Hematopoietic multipotent progenitor cell treated with erythropoietin and hydrocortisone succinate and interleukin-3 and kit ligand, for 6 days (in vitro differentiated cells): ENCODE measurements at places on chromosomes 6 and 20.
A peak's percentile ranks its signal among the peaks of the same experiment; 100 is the strongest.

- no peak for DNase-seq
Observed at GRCh38 chr6:112007254-112007653, 46.6 kb upstream of the CCN6 start.

GRCh38 chr6:54515013-54515412 is 206.8 kb downstream of the TINAG start:
- no peak for DNase-seq

- no peak for DNase-seq
Observed at GRCh38 chr6:25697537-25698340, 45.7 kb downstream of the SCGN start.

GRCh38 chr20:61957961-61958715 is 107.5 kb downstream of the TAF4 start:
- DNase-seq, result no peak

GRCh38 chr6:33787346-33787953 is 1.5 kb downstream of the LEMD2 start:
- DNase-seq, result peak; percentile 18

GRCh38 chr20:4601630-4602296 is 119.9 kb upstream of the PRND start:
- no peak for DNase-seq

DNA sequence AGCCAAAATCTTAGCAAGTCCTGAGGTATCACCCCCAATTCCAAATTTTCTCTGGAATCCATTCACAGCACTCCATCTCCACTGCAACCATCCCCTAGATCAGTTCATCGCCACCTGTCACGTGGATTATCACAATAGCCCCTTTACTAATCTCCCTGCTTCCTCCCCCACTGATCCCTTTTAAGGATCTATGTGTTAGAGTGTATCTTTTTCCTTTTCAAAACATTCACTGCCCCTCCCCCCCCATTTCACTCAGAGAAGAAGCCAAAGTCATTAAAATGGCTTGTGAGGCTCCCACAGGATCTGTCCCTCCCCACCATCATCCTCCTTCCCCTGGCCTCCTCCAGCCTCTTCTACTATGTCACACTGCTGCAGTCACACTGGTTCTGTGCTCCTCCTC is 18.4 kb upstream of the SPAG4 start:
- no peak for DNase-seq

DNA sequence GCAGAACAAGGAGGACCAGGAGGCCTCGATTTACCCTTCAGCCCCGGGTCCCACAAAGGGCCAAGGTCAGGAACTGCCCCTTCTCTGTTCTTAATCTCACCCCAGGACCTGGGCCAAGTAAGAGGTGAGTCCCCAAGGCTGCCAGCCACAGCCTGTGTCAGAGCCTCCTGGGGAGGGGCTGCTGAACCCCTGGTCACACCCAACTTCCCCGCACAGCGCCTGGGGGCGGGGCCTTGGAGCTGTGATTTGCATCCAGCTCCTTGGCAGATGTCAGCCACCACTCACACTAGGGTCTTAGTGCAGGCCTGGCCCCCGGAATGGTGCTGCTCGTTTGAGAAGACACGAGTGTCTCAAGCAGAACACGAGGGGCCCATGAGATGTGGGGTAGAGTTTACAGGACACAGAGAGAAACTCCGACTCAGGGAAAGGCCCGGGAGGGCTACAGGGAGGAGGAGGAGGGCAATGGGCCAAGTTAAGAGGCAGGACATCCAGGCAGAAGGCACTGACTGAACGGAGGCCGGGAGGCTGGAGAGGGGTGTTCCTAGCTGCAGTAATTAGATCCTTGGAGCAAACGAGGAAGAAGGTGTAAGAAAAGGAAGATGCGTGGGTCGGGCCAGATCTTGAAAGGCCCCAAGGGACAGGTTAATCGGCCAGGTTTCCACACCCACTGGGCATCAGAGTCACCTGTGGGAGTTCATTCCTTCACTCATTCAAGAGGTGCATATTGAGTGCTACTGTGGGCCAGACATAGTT is 26.9 kb downstream of the ZBP1 start:
- DNase-seq, result no peak

- no peak for DNase-seq
Observed at GRCh38 chr20:38877483-38877882, 48.7 kb upstream of the FAM83D start.

DNA sequence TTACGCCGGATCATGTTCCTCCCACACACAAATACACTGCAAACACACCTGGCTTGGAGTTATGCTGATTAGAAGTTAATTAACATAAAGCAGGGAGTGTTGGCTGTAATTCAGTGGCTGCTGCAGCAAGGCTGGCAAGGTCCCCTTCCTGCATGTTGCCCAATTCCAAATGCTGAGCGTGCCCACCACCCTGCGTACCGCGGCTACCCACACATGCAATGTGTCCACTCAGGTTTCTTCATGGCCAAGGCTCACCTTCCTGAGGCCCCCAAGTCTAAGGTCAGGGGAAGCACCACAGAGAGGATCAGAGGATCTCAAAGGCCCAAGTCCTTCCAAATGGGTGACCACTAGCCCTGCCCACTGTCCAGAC is 11.6 kb upstream of the PRND start:
- no peak for DNase-seq

DNA sequence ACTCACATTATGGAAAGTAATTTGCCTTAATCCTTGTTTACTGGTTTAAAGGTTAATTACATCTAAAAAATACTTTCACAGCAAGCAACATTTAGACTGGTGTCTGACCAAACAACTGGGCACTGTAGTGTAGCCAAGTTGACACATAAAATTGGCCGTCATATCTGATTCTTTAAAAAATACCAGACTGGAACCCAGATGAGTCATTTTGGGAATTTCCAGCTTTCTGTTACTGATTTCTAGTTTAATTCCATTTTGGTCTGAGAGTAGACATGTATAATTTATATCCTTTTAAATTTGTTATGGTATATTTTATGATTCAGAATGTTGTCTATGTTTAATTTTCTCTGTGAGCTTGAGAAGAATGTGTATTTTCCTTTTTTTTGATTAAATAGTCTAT is 44.1 kb downstream of the SCP2D1 start:
- DNase-seq, result no peak

DNA sequence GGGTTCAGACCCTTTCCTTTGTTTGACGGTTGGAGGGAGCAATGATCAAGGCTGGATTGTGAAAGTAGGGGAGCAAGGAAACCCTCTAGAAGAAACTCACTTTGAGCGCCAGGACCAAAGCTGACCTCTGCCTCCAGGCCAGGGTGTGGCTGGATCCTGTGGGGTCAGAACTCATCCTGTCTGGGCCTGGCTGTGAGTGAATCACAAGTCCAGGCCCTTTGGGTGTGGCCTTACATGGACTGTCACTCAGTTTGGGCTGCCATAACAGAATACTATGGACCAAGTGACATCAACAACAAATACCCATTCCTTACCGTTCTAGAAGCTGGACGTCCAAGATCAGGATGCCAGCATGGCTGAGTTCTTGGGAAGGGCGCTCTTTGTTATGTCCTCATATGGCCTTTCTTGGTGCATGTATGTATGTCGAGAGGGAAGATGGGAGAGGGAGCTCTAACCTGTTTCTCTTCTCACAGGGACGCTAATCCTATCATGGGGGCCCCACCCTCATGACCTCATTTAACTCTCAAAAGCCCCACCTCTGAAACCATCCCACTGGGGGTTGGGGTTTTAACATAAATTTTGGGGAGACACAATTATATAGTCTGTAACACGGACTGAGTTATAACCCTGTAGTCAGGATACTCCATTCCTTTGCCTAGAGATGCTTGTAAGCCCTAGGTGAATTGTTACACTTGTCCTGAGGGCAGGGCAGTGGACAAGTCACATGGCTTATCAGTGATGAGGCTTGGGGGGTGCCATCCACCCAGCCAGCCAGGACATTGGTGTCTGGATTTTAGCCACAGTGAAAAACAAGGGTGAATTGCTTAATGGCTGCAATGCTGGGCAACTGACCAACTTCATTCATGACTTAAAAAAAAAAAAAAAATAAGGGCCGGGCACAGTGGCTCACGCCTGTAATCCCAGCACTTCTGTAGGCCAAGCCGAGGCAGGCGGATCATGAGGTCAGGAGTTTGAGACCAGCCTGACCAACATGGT is 80.0 kb downstream of the TRMT11 start:
- DNase-seq, result no peak

- no peak for DNase-seq
Observed at GRCh38 chr6:155201461-155202226, 62.2 kb upstream of the CLDN20 start.

GRCh38 chr6:14306151-14306906 is 188.8 kb downstream of the CD83 start:
- DNase-seq, result no peak

- no peak for DNase-seq
Observed at GRCh38 chr20:14332866-14333265, 4.5 kb downstream of the FLRT3 start.

DNA sequence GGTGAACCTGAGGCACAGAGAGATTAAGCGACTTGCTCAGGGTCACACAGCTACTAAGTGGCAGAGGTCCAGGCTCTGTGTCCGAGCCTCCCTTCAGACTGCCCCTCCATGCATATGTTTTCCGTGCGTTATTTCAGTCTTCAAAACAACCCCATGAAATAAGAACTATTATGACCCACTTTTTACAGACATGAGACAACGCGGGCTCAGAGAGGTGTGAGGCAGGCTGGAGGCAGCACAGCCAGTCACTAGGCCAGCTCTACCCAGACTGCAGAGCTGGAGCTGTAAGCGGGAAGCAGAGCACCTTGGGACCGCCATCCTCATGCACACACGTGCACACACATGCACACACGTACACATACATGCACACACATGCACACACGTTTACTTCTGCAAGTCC is 62.3 kb downstream of the PSMG4 start:
- DNase-seq, result no peak

GRCh38 chr6:51200676-51201075 is 382.0 kb downstream of the TFAP2B start:
- DNase-seq, result no peak

DNA sequence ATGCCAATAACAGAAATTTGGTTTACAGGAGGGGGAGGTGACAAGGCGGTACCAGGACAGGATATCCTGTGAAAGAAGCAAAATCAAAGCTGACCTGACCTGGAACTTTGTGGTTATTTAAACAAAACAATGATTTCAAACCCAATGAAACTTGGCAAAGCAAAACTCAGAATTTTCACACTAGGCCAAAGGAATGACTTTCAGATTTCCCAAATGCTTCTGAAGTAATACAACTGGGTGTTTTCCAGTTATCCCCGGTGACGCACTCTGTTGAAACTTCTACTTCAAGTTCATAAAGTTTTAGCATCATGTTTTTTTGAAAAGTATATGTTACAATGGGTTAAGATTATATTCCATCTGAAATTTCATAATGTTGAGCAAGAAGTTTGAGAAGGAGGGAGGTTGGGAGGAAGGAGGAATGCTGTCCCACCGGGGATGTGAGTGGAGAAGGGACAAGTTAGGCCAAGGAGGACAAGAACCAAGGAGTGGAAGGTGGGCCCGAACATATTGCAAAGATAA is 78.1 kb upstream of the TRAF3IP2 start:
- DNase-seq, result no peak

DNA sequence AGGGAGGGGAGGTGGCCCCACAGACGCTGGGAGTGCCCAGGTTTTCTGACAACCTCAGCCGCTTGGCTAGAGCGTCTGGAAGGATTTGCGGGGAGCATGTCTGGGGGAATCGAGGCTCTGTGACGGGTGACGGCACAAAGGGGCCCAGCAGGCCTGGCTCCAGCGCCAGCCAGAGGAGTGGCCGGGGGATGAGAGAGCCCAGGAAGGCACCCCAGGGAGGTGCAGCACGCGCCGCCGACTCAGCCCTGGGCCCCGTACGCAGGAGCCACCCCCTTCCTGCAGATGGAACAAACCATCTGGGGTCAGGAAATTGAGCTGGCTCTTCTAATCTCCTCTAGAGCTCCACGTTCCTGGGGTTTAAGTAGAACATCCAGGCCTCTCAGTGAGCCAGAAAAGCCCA is 5.9 kb upstream of the SLCO4A1 start:
- peak; percentile 48 for DNase-seq

GRCh38 chr6:12419631-12420272 is 129.6 kb downstream of the EDN1 start:
- no peak for DNase-seq

GRCh38 chr6:19632786-19633185 is 204.4 kb upstream of the ID4 start:
- no peak for DNase-seq

GRCh38 chr6:28530777-28531176 is 5.1 kb downstream of the GPX5 start:
- no peak for DNase-seq

GRCh38 chr6:17240803-17241500 is 40.2 kb upstream of the RBM24 start:
- DNase-seq, result no peak

- DNase-seq, result no peak
Observed at GRCh38 chr6:37435373-37435772, 2.4 kb downstream of the CMTR1 start.

GRCh38 chr6:30121446-30122366 is 8.8 kb upstream of the TRIM31 start:
- no peak for DNase-seq

DNA sequence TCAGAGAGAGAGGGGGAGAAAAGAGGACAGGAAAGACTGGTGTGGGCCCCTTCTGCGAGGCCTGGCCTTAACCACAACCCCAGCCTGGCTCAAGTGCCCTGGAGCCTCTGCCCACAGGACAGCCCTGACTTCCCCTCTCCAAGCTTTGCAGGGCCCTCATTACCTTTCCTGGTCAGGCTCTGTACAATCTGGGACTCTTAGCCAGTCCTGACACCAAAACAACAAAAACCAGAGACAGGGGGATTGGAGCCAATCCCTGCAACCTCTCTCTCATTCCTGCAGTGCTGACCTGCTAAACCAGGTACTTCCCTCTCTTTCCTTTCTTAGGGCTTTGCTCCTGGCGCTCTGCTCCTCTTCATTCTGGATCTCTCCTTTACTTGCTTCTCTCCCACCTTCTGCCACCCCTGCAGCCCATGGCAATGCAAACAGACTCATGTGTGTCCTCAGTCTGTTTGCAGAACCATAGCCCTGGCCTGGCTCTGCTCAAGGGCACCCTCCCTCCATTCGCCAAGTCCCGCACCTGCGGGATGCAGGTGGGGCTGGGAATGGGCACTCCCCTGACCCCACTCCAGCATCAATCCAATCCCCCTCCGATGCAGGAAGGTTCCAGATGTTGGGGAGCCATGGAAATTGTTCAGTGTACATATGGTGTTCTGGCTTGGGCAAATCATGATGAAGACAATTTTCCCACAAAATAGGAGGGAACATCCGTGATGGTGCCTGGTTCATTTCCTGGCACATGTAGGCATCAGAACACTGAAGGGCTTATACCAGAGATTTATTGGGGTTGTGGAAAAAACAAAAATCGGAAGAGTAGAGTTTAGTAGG is 38.1 kb downstream of the RPP40 start:
- no peak for DNase-seq
